ENCODE measurements at places on chromosomes 7 and 10.

DNA sequence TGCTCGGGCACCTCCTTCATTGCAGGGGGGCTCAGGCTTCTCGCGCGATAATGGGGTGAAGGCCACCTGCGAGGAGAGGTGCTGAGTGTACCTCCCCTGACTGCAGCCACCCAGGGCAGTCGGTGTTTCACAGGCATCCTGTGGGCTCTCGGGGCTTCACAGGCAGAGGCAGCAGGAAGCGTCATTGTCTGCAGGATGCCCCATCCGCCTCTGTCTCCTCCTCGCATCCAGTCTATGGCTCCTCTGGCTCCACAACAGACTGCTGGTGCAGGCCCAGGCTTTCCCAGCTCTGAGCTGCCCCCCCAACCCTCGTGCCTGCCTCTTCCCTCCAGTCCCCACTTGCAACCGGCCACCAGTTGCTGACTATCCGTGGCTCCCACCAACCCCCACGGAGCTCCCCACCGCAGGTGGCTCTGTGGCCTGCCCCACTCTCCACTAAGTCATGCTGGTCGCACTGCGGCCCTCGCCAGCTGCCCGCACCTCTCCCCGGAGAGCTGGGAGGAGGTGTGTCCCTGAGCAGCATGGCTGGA, 36.5 kb downstream of the CAMK2B start:
- DNase-seq: no peak

DNA sequence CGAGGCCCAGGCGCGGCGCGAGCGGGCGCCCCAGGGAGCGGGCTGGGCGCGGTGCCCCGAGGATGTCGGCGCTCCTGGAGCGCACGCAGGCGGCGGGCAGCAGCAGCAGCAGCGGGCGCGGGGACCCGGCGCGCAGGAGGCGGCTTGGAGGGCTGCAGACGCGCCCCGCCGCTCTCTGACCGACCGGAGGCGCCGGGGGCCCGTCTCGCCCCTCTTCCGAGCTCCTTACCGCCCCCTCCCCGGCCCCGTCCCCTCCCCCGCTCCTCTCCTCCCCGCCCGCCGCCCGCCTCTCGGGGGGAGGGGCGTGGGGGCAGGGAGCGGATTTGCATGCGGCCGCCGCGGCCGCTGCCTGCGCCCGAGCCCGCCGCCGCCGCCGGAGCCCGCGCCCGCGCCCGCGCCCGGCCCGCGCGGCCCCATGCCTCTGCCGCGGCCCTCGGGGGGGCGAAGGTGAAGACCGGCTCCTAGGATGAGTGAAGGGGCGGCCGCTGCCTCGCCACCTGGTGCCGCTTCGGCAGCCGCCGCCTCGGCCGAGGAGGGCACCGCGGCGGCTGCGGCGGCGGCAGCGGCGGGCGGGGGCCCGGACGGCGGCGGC, at the start of gene NRG3:
NRG3 (plus strand) TSS at position 320 of the 592 bp plus-strand sequence.
- DNase-seq: no peak

- no peak for DNase-seq
These were observed at the start of gene CXCL12 for GRCh38 chr10:44385026-44385695. Gene CXCL12, minus strand, starts transcription at chr10:44385097. Its CDS starts 92 bp downstream, at chr10:44385005.

DNA sequence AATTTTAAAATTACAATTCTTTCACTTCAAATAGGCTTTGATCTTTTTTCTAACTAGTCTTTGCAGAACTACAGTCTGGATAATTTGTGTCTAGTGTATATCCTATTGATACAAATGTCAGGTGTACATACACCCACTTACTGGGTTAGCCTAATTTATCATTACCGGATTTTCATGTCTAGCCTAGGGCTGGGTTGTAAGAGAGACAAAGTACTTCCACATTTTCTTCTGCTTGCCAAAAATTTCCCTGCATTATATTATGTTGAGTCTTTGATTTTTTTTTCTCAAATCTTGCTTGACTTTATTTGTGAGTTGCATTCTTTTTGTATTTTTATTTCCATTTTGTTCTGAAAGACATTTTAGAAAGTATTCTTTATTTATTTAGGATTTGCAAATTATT, 284.8 kb upstream of the FZD8 start:
- no peak for DNase-seq
